Osteocyte (in vitro differentiated cells): ENCODE measurements at places on chromosomes 7 and 10. TPM values are rescaled to one million over a fixed set of nuclear protein-coding genes. Genes with fewer than 3 reads are reported as not detected.

DNA sequence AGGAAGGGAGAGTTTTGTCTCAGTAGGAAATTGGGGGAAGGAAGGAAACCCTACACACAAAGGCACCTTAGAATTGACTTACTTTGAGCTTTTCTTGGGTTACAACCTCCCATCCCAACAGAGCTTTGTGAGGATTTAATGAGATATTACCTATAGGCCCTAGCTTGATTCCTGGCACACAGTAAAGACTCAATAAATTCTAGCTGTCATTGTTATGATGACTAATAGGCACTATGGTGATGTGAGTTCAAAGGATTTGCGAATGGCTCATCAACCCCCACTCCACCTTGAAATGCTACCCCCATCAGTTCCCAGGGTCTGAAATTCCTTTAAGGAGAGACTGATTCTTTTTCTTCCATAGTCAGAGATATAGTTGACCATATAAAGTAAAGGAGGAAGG, 67.9 kb upstream of the SMNDC1 start:
- peaks cover 5% of the 10 kb centered on the region for H3K4me1 ChIP-seq
- H3K27me3 ChIP-seq, result no peaks in the 10 kb centered on the region
- no peak overlapping the region for H3K4me3 ChIP-seq
- no peak for DNase-seq

BMPER gene
- 0.50 and 0.56 TPM in 2 replicates for total RNA-seq

DNA sequence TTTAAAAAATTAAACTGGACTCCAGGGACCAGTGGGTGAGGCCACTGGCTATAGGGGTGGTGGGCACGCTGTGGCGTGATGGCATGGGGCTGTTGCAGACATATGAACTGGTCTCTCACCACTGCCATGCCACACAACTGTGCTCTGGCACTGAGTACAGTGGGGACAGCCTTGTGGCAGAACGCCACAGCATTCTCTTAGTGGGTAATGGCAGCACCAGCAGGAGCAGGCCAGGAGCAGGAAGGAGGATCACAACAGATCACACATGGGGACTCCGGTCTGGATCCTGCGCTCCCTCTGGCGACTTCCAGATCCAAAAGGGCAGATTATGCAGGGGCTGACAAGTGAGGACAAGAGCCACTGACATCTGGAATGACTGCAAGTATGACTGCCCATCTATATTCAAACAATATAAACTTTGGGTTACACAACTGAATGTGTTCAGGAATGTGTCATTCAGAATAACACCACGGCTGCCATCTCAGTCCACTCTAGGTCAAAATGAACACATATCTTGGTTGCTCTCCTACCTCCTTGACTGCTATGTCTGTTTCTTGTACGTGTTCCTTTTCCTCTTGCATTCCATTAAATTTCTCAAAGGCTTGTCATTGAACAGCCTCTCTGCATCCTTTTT, 176.0 kb downstream of the KMT2E start:
- no peak overlapping the region for H3K4me3 ChIP-seq
- no peak for DNase-seq
- H3K27ac ChIP-seq, result no peak overlapping the region
- peaks cover 15% of the 10 kb centered on the region for H3K36me3 ChIP-seq
- H3K27me3 ChIP-seq, result no peaks in the 10 kb centered on the region
- H3K4me1 ChIP-seq, result peaks cover 21% of the 10 kb centered on the region

DNA sequence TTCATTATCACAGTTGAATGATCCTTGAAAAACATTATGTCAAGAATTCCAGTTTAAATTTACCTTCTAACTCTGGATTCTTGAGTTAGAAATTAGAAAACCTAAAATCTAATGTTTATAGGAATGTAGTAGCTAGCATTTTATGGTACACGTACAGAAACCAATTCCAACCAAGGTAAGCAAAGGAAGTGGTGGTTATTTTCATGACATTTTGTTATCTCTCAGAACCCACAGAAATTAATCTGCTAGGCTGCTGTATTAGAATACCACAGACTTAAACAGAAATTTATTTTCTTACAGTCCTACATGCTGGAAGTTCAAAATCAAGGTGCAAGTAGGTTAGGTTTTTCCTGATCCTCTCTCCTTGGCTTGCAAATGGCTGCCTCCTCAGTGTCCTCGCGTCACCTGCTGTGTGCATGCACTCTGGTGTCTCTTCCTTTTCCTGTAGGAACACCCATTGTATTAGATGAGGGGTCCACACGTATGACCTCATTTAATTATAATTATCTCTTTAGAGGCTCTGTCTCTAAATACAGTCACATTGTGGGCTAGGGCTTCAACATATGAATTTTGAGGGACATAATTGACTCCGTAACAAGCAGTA, 8.5 kb upstream of the CSTF2T start:
- peaks cover 6% of the 10 kb centered on the region for H3K27me3 ChIP-seq
- H3K4me3 ChIP-seq, result no peak overlapping the region
- no peak overlapping the region for H3K27ac ChIP-seq
- no peaks in the 10 kb centered on the region for H3K4me1 ChIP-seq
- DNase-seq, result no peak

- no peaks in the 10 kb centered on the region for H3K27me3 ChIP-seq
- H3K36me3 ChIP-seq, result peaks cover 6% of the 10 kb centered on the region
- no peak overlapping the region for H3K27ac ChIP-seq
- DNase-seq, result no peak
- no peak overlapping the region for H3K4me3 ChIP-seq
Measured at GRCh38 chr7:17781491-17782215, 158.6 kb downstream of the SNX13 start.

DNA sequence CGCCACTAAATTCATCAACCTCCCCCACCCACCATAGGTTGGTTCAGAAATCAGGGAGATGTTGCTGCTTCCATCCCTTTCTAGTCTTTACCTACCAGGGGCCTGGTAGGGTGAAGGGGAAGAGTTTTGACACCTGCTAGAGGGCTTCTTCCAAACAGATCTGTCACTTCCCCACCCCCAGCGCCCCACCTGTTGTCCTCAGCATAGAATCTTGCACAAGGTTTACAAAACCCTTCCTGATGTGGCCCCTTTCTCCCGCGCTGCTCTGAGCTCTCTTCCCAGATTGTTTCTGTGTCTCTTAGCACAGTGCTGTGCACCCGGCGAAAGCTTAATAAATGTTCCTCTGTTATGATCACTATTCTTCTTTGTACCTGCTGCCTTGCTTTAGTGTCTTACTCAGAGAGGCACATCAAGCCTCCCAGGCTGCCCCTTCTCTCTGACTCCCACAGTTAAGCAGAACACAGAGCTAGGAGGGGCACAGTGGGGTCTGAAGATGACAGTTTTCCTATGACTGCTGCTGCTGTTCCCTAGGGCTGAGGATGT, 11.2 kb upstream of the C10orf95 start:
- H3K4me3 ChIP-seq, result peak overlapping the region; percentile 85
- H3K36me3 ChIP-seq, result no peaks in the 10 kb centered on the region
- H3K27ac ChIP-seq, result no peak overlapping the region
- peaks cover 17% of the 10 kb centered on the region for H3K27me3 ChIP-seq
- peaks cover 24% of the 10 kb centered on the region for H3K4me1 ChIP-seq

- H3K4me1 ChIP-seq, result peaks cover 40% of the 10 kb centered on the region
- no peak overlapping the region for H3K4me3 ChIP-seq
- DNase-seq, result no peak
- no peaks in the 10 kb centered on the region for H3K27me3 ChIP-seq
- no peak overlapping the region for H3K27ac ChIP-seq
- H3K36me3 ChIP-seq, result no peaks in the 10 kb centered on the region
Measured at GRCh38 chr7:141698247-141699015, 3.5 kb downstream of the DENND11 start.

DNA sequence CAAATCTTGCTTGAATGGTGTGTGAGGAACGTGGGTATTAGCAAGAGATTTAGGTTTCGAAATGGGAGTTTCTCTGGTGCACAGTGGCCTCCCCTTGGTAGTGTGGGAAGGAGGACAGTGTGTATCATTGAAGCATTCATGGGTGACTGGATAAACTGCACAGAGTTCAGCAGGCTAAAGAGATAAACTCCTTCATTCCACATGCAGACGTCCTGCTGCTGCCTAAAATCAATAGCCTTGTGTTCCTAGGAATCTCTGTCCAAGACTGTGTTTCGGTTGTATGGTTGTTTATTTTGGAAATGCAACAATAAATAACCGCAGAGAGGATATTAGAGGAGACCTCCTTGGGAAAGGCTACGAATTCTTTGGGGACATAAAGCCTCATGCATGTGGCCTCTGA, 100.9 kb upstream of the FAM171A1 start:
- H3K27me3 ChIP-seq, result no peaks in the 10 kb centered on the region
- H3K4me1 ChIP-seq, result peaks cover 30% of the 10 kb centered on the region
- no peak overlapping the region for H3K4me3 ChIP-seq
- no peaks in the 10 kb centered on the region for H3K36me3 ChIP-seq
- no peak overlapping the region for H3K27ac ChIP-seq

FAM131B gene
- 17.0 and 18.4 TPM in 2 replicates for total RNA-seq

GRCh38 chr7:112806156-112806555, 16.0 kb upstream of the TMEM168 start:
- H3K4me3 ChIP-seq, result no peak overlapping the region
- H3K27me3 ChIP-seq, result peaks cover 19% of the 10 kb centered on the region
- no peaks in the 10 kb centered on the region for H3K36me3 ChIP-seq

GRCh38 chr10:87508837-87509236, 4.1 kb downstream of the MINPP1 start:
- H3K27ac ChIP-seq, result no peak overlapping the region
- no peak for DNase-seq
- peaks cover 19% of the 10 kb centered on the region for H3K36me3 ChIP-seq
- H3K27me3 ChIP-seq, result no peaks in the 10 kb centered on the region
- H3K4me3 ChIP-seq, result no peak overlapping the region
